NCI-H524 treated with DMSO at 0.1 percent for 48 hours (cell line): ENCODE measurements at places on chromosomes 13 and 19.

DNA sequence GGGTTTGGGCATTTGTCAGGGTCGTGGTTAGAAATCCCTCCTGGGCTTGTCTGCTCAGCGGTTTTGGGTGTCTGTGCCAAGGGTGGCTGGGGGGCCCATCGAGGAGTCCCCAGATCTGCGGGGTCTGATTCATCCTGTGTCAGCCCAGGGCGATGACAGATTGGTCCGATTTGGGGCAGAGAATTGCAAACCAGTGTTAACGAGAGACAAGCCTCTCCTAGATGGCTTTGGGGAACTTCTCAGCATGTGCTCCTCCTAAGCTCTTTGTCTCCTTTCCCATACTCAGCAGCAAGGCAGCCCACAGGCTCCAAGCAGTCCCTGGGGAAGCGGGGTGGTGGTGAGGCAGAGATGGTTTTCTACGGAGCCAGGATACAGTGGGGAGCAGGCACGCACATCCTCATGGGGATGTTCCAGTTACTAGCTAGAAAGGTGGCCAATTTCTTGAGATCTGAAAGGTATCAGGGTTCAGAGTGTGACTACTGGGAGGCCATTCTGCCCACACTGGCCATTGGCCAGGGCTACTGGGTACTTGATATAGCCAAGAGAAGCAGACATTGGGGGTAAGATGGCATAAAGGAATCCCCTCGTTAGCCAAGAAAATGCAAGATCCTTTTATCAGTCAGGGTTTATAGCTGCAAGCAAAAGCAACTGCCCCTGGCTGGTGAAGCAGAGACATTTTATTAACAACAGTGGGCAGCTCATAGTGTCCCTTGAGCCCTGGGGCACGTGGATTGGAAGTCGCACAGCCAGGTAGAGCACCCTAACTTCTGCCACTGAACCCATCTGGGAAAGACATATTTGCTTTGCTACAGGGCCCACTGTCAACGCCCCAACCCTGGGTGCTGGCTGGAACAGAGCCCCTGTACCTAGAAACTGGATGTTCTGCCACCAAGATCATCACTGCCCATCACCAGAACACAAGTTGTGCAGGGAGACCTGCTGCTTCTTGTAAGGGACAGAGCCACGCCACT lies 63.6 kb downstream of the RGCC start:
- DNase-seq: no peak

DNA sequence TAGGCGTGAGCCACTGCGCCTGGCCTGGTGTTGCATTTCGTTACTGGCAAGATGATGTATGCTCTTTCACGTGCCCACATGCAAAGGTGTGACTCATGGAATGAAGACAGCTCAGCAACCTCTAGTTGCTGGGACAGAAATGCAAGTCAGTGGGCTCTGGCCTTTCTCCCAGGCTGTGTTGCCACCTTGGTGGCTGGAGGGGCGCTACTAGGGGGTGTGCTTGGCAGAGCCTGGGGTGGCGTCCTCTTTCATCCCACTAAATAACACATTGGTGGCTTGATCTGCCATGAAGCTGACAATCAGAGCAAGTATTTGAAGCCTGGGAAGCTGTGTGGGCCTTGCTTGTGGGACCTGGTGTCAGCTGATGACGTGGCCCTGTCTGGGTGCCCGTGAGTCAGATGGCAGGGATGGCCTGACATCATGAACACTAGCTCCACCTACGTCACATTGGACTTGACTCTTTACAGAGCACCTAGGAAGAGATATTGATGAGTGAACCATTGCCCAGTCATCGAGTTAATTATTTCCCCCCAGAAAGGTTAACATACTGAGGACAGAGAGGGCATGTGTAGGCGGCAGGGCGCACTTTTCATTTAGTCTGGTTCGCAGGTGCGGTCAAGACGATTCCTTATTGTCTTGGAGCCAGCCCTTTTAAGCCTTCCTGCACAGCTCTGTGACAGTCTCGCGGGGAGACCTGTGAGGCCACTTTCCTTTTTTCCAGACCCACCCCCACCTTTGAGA lies 154.2 kb downstream of the TM9SF2 start:
- DNase-seq: no peak

DNA sequence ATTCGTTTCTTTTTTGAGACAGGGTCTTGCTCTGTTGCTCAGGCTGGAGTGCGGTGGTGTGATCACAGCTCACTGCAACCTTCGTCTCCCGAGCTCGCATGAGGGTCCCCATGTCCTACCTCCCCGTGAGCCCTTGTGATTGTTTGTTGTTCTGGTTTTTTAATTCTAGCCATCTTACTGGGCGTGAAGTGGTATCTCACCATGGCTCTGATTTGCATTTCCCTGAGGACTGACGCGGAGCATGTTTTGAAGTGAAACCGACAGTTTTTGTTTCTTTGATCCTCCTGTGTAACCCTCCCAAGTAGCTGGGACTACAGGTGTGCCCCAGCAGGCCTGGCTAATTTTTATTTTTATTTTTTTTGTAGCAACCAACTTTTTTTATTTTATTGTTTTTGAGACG lies 21.7 kb downstream of the GNG7 start:
- no peak for DNase-seq

DNA sequence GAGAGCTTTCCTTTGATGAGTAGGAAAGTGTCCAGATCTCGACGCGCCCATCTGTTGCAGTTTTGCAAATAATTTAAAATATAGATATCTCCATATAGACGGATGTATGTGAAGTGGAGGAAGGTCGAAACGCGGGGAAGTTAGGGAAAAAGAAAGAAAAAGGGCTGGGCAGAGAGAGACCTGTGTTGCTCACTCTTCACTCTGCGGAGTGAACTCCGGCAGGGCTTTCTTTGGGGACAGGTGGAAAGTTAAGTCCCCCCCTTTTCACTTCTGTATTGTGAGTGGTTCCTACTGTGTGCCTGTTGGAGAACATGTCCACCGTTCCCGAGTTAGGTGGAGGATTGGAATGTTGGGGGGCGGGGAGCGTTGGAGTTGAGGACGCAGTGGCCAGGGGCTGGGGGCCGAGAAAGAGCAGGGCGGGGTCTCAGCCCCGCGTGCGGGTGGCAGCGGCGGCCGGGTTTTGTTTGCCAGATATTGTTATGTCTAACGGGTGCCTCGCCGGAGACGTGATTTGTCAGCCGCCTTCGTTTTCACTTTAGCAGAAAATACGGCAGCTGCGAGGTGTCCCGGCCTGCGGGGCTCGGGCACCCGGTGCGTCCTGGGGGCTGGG lies 145.1 kb upstream of the ZNF536 start:
- no peak for DNase-seq

DNA sequence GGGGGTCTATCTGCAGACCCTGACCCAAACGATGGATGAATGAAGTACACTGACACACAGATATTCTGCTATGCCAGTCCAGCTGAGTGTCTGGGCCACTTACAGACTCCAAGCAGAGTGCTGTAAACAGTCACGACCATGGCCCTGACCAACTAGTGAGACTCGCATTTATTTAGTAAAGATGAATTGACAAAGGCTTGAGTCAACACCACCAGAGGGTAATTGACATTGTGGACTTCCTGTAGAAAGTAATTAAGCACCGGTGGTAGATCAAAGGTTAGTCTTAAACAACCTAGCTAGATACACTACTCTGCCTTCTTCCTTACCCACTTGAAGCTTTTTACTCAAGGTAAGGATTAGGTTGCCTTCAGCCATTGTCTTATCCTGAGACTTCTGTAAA lies 63.4 kb upstream of the KPNA3 start:
- DNase-seq: no peak

- no peak for DNase-seq
Observed at GRCh38 chr13:26589754-26590153, 32.3 kb downstream of the WASF3 start.
